ENCODE measurements at places on chromosomes 7 and 10.

- DNase-seq = no peak
Observed at GRCh38 chr7:37385787-37386186, 62.9 kb downstream of the ELMO1 start.

- DNase-seq = no peak
Observed at GRCh38 chr10:130741901-130742855, 569.3 kb downstream of the TCERG1L start.

- no peak for DNase-seq
Observed at GRCh38 chr10:385571-386300, 250.5 kb downstream of the ZMYND11 start.

DNA sequence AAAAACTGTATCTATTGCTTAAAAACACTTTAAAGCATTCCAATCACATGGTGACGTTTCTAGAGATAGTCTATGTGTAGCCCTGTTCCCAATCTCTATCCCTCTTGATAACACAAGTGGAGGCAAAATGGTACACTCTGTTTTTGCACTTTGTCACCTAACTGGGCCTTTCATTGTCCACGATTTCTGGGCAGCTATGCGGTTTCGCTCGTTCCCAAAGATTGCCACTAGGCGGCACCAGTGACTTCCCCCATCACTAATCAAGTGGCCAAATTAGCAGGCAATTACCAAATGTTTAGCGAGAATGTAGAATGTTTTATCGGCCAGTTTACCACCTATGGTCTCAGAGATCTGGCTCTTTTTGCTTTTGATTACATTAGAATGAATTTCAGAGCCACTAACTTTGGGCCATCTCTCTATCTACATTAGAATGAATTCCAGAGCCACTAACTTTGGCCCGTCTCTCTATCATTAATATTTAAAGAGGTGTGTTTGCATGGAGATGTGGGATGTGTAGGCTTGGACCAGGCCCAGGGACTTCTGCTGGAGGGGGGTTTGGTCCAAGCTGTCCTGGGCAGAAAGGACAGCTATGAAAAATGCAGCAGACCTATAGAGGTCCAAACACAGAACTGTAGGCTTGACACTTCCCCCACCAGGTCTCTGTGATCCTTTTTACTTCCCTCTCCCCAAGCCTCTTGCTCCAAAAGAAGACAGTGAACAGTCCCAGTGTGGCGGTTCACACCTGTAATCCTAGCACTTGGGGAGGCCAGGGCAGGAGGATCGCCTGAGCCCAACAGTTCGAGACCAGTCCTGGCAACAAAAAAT is 90.1 kb downstream of the EPC1 start:
- peak; percentile 34 for DNase-seq

DNA sequence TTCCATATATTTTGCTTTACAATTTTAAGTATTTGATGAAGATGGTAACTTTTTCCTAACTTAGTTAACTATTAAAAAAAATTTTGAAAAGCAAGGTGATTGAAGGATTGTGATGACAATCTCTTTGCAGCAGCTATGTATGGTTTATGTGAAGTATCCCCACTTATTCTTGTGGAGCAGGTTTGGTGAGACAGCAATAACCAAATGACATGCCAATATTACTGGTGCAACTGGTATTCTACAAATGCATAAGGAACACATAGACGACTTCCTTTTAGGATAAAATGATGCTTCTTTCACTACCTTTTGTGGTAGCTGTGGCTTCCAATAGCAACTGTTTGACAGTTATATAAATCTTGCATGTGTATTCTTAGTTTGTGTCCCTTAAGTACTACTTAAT is 465.3 kb downstream of the PLXDC2 start:
- no peak for DNase-seq

DNA sequence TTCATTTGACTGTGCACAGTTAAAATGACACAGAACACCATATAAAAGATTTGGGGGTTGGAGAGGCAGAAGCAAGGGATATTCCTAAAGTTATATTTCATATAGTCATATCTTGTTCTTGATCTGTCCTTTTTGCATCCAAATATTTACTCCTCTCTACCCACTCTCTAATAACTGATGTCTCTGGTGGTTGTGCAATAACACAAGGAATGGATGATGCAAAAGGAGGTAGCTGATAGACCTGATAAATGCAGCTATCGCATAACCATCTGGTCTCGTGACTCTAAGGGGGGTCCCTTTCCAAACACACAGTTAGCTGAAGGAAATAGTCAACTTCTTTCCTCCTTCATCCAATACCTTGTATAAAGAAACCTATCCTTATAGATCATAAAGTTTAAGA is 123.1 kb downstream of the POLR1F start:
- no peak for DNase-seq

DNA sequence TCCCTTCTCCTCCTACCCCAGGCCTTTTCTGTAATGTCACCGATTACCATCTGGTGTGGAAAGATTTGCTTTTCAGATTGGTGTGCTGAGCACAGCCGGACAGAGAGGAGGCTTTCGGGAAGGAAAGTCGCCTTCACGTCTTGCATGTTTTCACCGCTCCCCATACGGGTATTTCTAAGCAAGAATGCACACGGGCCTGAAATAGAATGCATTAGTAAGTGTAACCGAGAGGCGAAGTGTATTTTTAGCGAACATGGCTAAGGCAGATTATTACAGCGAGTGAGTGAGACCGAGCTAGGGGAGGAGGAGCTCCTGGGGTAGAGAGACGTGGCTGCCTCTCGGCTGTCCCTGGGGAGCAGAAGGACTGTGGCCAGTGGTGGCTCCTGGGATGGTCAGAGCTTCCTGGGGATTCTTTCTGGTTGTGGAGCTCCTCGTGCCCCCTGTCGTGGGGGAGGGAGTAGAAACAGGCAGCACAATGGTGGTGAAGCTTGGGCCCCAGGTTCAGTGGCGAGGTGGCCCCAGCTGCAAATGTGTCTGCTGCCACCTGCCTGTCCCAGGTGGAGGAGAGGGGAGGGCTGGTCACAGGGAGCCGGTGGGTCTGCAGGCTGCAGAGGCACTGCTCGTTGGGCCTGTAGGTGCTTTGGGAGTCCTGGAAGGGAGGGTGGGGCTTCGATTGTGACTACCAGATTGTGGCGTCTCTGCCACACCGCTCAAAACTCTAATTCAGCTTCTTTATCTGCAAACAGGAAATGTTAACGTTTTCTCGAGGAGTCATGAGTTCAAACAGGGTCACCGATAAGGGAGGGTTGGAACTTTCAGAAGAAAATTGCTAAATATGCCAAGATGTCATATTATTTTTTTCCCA is 135.8 kb downstream of the CAMK1D start:
- no peak for DNase-seq

- no peak for DNase-seq
Observed at GRCh38 chr10:95096143-95096542, 26.8 kb upstream of the CYP2C8 start.
